ENCODE measurements at places on chromosomes 7 and 10.
A peak's percentile ranks its signal among the peaks of the same experiment; 100 is the strongest.

- DNase-seq: no peak
Measured at GRCh38 chr7:148485618-148486017, 104.9 kb upstream of the C7orf33 start.

DNA sequence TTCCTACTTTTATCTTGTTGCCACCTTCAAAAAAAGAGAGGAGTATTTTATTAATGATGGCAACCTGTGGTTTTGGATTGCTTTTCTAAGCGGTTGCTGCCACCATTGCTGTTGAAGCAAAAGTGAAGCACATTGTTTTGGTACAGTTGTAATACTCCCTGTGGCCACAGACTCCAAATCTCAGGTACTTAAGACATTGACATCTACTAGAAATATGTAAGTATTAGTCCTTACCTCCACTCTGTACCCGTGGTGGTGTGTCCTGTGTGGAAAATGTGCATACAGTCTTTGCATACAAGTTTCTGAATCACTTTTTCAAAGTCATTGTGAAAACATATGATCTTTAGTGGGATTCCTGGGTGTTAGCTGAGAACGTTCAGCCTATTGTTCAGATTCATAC lies 85.7 kb downstream of the ANLN start:
- DNase-seq: no peak

GRCh38 chr7:94405506-94405905 lies 10.8 kb downstream of the COL1A2 start:
- DNase-seq: no peak

GRCh38 chr10:119863951-119864565 lies 8.6 kb downstream of the MCMBP start:
- DNase-seq: no peak

- DNase-seq: no peak
Measured at GRCh38 chr7:49583440-49583839, 190.0 kb upstream of the VWC2 start.

DNA sequence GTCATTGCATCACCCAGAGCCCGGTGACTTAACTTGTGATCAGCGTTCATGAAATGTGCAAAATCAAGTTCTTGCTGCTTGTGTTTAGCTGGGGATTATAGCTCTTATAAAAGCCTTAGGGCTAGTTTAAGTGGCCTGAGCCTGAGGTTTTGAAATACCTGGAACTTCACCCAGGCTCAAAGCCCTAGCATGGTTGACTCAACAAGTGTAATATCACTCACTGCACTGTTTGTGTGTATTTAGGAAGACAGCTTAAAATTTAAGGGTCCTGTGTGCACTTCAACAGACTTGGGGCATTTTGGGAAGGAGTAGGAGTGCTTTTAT lies 489.5 kb downstream of the GATA3 start:
- DNase-seq: no peak

GRCh38 chr7:103657474-103657894 lies 211.5 kb upstream of the SLC26A5 start:
- no peak for DNase-seq

- DNase-seq: no peak
Measured at GRCh38 chr7:45576249-45576929, 2.2 kb downstream of the ADCY1 start.

DNA sequence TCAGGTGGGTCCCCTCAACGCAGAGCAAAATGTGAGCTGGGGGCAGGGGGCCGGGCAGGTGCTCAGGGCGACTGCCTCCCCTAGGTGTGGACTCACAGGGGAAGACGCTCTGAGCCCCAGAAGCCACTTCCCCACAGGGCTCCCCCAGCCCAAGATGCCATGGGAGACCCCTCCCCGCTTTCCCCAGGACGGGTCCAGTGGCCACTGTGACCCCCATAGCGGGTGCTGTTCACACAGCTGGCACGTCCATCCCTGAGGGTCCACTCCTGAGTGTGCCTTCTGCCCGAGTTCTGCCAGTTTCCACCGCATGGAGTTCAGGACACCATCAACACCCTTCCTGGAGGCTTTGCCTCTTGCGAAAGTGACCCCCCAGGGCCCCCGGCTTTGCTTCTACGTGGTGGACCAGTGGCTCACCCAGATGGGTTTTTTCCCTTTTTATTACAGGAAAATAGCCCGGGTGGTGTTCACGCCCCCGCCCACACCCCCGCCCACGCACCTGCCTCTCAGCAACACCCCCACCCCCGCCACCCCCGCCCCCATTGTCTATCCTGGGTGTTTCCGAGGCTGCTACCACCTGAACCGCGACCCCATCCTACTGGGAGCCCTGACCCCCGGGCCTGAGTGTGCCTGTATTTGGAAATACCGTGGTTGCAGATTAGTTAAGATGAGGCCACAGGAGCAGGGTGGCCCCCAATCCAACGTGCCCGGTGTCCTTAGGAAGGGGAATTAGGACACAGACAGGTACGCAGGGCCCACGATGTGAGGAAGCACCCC lies 32.0 kb downstream of the ADAP1 start:
- peak; percentile 53 for DNase-seq

GRCh38 chr7:22579961-22580360 lies 80.0 kb upstream of the STEAP1B start:
- DNase-seq: no peak

GRCh38 chr7:77823787-77824186 lies 25.2 kb downstream of the PHTF2 start:
- no peak for DNase-seq

GRCh38 chr10:30415593-30415992 lies 18.4 kb upstream of the MAP3K8 start:
- no peak for DNase-seq

Data from stimulated activated CD4-positive, alpha-beta T cell treated with anti-CD3 and anti-CD28 coated beads, TNF-alpha, amount 100 ng/mL, for 4 hours (primary cell).